ENCODE measurements at places on chromosomes 2 and 18. TPM values are rescaled to one million over a fixed set of nuclear protein-coding genes. Genes with fewer than 3 reads are reported as not detected.

RALBP1 gene
- total RNA-seq, result 38.0 TPM

DNA sequence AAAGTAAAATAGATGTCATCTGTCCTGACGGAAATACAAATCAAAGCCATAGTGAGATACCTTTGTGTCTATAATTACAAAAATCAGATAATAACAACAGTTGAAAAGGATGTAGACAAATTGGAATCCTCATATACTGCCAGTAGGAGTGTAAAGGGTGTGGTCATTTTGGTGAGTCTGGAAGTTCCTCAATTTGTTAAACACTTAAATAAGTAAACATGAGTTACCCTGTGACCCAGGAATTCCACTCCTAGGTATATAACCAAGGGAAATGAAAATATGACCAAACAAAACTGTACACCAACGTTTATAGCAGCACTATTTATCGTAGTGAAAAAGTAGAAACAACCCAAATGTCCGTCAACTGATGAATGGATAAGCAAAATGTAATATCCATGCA, 24.0 kb downstream of the R3HDM1 start:
- H3K27ac ChIP-seq, result no peak overlapping the region
- DNase-seq, result no peak
- peaks cover 2% of the 10 kb centered on the region for H3K36me3 ChIP-seq
- H3K4me1 ChIP-seq, result no peaks in the 10 kb centered on the region
- H3K4me3 ChIP-seq, result no peak overlapping the region

GRCh38 chr2:211270257-211270656, 713.9 kb downstream of the CPS1 start:
- H3K27ac ChIP-seq, result no peak overlapping the region
- no peaks in the 10 kb centered on the region for H3K4me1 ChIP-seq
- H3K27me3 ChIP-seq, result no peaks in the 10 kb centered on the region
- no peaks in the 10 kb centered on the region for H3K36me3 ChIP-seq

GRCh38 chr18:2967820-2968219, 45.1 kb downstream of the LPIN2 start:
- H3K4me1 ChIP-seq, result peaks cover 83% of the 10 kb centered on the region
- no peaks in the 10 kb centered on the region for H3K36me3 ChIP-seq

- peak overlapping the region; percentile 79 for H3K27ac ChIP-seq
- DNase-seq, result peak; percentile 83
- H3K36me3 ChIP-seq, result no peaks in the 10 kb centered on the region
- no peaks in the 10 kb centered on the region for H3K27me3 ChIP-seq
- H3K4me1 ChIP-seq, result peaks cover 49% of the 10 kb centered on the region
Measured at GRCh38 chr2:174750923-174751441, 13.3 kb downstream of the CHRNA1 start.
